ENCODE measurements at places on chromosomes 13 and 19.

DNA sequence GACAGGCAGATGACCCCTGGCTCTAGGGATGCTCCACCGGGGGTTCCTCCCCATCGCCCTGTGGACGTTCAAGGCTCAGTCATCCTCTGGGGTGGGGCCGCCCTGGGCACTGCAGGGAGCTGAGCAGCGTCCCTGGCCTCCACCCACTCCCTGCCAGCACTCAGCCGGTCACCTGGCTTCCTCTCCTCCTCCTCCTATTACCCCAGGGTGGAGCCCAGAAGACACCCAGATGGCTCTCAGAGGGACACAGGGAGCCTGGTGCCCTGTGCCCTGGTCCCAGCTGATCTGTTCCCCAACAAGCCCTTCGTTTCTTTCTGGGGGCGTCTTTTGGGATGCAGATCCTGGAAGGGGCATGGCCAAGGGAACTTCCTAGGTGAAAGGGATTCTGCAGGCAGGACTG is 3.7 kb upstream of the MKNK2 start:
- DNase-seq: no peak

DNA sequence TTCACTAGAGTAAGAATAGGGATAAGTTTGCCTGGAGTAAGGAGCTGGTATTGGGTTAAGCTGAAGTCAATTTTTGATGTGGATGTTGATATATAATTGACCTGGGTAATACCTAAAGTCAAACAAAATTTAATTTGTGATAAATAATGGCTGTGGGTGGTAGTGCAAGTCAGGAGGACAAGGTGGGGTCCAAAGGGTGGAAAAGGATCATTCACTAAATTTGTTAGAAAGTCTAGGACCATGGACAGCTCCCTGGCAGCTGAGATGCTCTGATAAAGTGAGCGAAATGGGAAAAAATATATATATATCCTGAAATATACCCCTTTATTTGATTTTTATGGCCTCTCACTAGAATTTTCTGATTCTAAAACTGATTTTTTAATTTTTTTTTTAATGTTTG is 463.5 kb downstream of the GPC6 start:
- no peak for DNase-seq

- no peak for DNase-seq
Observed at GRCh38 chr13:90430127-90430526, 917.4 kb upstream of the MIR17HG start.

DNA sequence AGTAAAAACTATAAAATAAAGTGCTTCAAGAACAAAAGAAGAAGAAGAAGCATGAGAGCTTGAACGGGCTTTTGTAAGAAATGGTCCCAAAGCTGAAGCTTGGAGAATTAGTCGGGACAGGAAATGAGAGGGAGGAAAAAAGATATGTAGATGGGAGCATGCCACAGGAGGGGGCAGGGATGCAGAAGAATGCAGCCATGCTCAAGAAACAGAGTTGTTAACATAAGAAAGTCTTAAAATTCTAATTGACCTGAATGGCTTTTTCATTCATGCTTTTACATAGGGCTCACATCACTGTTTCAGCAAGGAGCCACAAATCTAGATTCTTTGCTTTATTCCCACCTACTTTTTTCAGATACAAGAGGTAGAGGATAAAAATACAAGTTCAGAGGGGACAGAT is 27.7 kb upstream of the NBEA start:
- DNase-seq: no peak

DNA sequence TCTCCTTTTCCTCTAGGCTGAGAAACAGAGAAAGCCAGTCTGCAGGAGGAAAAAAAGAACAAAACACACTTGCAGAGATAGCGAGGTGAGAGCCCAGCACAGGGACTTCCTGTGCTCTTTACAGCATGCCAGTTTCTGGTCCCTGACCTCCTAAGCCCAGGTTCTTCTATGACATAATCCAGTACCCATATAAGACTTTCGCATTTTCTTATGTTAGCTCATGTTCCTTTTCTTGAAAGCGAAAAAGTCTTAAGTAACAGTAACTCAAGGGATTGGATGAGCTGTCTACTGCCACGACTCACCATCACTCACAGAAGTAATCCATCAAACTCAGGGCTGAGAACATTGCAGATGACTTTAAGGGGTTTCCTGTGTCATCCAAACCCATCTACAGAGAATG is 17.4 kb downstream of the CCDC70 start:
- no peak for DNase-seq

GRCh38 chr13:113915786-113916329 is 52.0 kb upstream of the GAS6 start:
- no peak for DNase-seq

DNA sequence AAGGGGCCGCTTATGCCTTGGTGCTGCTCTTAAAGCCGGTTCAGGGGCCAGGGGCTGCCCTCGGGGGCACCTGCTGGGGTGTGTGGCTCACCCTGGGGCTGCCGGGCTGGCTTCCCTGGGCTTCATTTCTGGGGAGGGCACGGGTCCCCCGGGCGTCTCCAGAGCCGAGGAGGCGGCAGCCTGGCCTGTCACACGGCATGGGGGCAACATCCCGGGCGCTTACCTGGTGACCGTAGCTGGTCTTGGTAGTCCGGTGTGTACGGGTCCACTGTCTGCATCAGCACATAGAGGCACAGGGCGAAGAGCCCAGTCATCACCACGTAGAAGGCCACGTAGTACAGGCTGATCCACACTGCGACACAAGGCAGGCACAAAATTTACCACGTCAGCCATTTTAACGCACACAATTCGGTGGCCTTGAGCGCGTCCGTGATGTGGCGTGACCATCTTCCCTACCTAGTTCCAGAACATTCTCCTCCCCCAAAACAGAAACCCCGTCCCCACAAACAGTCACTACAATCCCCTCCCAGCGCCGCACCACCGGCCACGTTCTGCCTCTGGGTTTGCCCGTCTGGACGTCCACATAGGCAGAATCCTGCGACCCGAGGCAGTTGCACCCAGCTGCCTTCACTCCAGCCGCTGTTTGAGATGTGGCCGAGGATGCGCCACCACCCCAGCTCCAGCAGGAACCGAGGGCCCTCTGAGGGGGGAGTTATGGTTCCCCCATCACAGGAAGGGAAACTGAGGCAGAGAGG is 3.2 kb downstream of the ATP4B start:
- no peak for DNase-seq

DNA sequence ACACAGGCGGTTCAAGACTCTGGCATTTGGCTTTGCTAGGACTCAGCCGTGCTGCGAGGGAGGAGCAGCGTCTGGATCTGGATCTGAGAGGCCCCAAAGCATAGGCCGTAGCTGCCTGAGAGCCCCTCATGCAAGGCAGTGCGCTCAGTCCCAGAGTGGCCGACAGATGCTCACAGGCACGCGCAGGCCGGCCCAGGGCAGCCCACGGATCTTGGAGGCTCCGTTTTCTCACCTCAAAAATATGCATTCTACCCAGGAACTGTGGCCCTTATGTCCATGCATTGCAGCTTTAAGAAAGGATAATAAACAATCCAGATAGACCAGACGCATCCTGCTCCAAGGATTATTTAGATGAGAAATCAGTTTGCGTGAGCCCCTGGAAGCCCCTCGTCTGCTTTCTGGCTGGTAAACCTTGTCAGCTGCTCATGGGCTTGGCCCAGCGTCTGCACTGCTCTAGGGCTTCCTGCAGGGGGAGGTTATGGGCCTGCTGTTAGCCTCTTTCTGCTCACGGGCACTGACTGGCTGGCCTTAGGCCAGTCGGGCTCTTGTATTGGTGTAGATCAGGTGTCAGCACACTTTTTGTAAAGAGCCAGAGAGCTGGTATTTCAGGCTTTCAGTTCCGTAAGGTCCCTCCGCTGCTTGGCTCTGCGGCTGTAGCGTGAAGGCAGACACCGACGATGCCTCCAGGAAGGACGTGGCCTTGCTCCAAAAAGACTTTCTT is 24.2 kb downstream of the TEX29 start:
- DNase-seq: no peak

GRCh38 chr13:107210723-107211030 is 642.7 kb upstream of the ARGLU1 start:
- no peak for DNase-seq

GRCh38 chr13:48652851-48653471 is 768 bp upstream of the CYSLTR2 start:
- no peak for DNase-seq

- DNase-seq: no peak
Observed at GRCh38 chr19:15995536-15995935, 46.7 kb downstream of the OR10H4 start.

DNA sequence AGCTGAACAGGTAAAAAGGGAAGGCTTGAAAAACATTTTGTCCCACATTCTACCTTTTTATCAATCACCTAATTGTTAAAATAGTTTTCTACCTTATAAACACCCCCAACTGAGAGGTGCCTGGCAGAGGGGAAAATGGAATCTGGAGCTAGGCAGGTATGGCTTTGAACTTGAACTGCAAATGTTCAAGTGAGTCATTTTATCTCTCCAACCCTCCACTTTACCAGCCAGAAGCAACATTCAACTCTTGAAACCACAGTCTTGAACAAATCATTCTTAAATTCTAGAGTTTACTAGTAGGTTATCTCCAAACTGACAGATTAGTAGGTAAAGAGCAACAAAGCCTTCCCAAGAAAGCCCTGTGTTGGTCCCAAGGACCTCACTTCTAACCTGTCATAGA is 116.9 kb downstream of the ABCC4 start:
- no peak for DNase-seq
